ENCODE measurements at places on chromosomes 4 and X. TPM values are rescaled to one million over a fixed set of nuclear protein-coding genes. Genes with fewer than 3 reads are reported as not detected.

GRCh38 chr4:75662626-75663025 is 10.6 kb downstream of the G3BP2 start:
- H3K27ac ChIP-seq, result no peak overlapping the region
- DNase-seq, result no peak
- peaks cover 2% of the 10 kb centered on the region for H3K36me3 ChIP-seq
- H3K4me1 ChIP-seq, result peaks cover 14% of the 10 kb centered on the region

DNA sequence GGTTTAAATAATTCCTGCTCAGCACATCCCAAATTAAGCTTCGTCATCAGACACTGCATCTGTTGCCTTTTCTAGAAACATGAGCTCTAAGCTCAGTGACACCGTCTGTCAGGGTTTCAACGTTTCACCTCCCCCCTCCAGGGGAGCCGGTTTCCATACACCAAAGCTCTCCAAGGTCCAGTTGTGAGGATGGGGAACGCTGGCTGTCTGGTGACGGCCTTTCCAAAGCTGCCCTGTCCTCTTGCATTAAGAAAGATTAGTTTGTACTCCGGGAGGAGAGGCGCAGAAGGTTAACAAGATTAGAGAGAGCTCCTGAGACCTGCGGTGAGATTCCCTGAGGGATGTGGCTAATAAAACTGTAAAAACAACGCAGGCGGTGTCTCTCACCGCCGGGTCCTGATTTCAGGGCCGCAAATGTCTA is 43.2 kb downstream of the ASMT start:
- DNase-seq, result no peak
- H3K27me3 ChIP-seq, result no peaks in the 10 kb centered on the region
- no peak overlapping the region for H3K4me3 ChIP-seq
- H3K4me1 ChIP-seq, result peaks cover 8% of the 10 kb centered on the region

- no peaks in the 10 kb centered on the region for H3K36me3 ChIP-seq
- H3K4me3 ChIP-seq, result no peak overlapping the region
- DNase-seq, result no peak
- no peak overlapping the region for H3K27ac ChIP-seq
Measured at GRCh38 chrX:10352536-10352935, 195.8 kb downstream of the CLCN4 start.

DNA sequence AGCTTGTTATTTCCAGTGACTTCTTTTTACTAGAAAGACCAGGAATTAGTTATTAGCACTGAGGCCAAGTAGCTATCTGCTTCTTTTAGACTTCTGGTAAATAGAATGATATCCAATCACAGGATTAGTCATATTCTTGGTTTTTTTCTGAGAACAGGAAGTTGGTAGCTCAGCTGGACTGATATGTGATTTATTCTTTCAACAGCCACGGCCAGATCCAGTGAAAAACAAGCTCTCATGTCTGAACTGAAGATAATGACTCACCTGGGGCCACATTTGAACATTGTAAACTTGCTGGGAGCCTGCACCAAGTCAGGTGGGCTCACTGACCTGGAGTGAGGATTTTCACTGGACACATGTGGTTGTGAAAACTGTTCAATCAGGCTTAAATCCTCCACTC is 48.6 kb downstream of the PDGFRA start:
- H3K4me1 ChIP-seq, result peaks cover 45% of the 10 kb centered on the region
- no peaks in the 10 kb centered on the region for H3K36me3 ChIP-seq
- peak overlapping the region; percentile 5 for H3K27ac ChIP-seq
- peaks cover 13% of the 10 kb centered on the region for H3K27me3 ChIP-seq
- peak; percentile 92 for DNase-seq
- no peak overlapping the region for H3K4me3 ChIP-seq

DNA sequence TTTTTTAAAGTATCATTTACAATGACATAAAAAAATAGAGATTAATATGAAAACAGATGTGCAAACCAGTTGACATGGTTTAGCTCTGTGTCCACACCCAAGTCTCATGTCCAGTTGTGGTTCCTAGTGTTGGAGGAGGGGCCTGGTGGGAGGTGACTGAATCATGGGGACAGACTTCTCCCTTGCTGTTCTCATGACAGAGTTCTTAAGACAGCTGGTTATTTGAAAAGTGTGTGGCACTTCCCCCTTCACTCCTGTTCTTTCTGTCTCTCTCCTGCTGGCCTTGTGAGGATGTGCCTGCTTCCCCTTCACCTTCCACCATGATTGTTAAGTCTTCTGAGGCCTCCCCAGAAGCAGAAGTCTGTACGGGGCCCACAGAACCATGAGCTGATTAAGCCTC is 23.8 kb downstream of the CNOT6L start:
- H3K36me3 ChIP-seq, result no peaks in the 10 kb centered on the region
- H3K4me1 ChIP-seq, result peaks cover 2% of the 10 kb centered on the region
- DNase-seq, result no peak
- no peak overlapping the region for H3K4me3 ChIP-seq
- H3K27ac ChIP-seq, result no peak overlapping the region

- no peak for DNase-seq
- no peak overlapping the region for H3K4me3 ChIP-seq
- H3K27ac ChIP-seq, result no peak overlapping the region
- no peaks in the 10 kb centered on the region for H3K36me3 ChIP-seq
Measured at GRCh38 chr4:113537203-113537602, 224.3 kb downstream of the CAMK2D start.

DNA sequence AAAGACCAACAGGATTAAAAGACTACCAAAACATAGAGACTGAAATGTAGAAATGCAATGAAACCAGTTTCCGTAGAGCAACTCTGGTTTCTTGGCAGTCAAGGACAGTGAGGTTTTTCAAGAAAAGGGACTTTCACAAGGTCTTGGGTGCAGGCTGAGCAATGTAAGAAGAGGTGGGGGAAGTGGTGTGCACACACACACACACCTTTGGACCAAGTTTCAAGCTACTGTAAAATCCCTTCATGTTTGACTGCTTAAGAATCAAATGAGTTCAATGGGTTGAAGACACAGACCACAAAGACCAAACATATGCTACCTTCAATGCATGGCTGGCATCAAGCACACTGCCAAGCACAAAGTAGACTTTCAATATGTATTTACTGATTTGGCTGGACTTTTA is 17.8 kb upstream of the MCF2 start:
- no peak overlapping the region for H3K4me3 ChIP-seq
- no peaks in the 10 kb centered on the region for H3K36me3 ChIP-seq
- H3K27me3 ChIP-seq, result no peaks in the 10 kb centered on the region
- H3K27ac ChIP-seq, result no peak overlapping the region
- DNase-seq, result no peak

DNA sequence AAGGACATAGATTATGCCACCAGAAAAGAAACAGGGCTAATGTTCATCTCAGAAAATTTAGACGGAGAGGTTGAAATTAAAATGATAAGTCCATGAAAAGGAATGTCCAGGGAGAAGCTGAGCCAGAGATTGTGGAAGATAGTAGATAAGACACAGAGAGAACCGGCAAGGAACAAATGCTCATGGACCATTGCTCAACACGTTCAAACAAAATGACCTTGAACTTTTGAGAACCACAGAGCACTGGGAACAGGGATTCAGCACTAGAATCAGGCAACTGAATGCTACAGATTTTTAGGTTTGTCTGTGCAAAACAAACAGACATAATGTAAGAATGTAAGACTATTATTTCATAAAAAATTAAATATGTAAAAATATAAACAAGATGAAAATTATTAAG is 206.3 kb downstream of the PDGFC start:
- no peak overlapping the region for H3K27ac ChIP-seq
- DNase-seq, result no peak
- H3K27me3 ChIP-seq, result no peaks in the 10 kb centered on the region
- H3K4me3 ChIP-seq, result no peak overlapping the region

- no peak overlapping the region for H3K27ac ChIP-seq
- no peak overlapping the region for H3K4me3 ChIP-seq
- no peaks in the 10 kb centered on the region for H3K36me3 ChIP-seq
- no peaks in the 10 kb centered on the region for H3K4me1 ChIP-seq
- no peak for DNase-seq
Measured at GRCh38 chr4:124265701-124266100, 446.8 kb downstream of the ANKRD50 start.

GRCh38 chr4:137660211-137660610 is 127.9 kb upstream of the PCDH18 start:
- no peaks in the 10 kb centered on the region for H3K27me3 ChIP-seq
- peaks cover 11% of the 10 kb centered on the region for H3K4me1 ChIP-seq
- DNase-seq, result no peak
- H3K4me3 ChIP-seq, result no peak overlapping the region

DNA sequence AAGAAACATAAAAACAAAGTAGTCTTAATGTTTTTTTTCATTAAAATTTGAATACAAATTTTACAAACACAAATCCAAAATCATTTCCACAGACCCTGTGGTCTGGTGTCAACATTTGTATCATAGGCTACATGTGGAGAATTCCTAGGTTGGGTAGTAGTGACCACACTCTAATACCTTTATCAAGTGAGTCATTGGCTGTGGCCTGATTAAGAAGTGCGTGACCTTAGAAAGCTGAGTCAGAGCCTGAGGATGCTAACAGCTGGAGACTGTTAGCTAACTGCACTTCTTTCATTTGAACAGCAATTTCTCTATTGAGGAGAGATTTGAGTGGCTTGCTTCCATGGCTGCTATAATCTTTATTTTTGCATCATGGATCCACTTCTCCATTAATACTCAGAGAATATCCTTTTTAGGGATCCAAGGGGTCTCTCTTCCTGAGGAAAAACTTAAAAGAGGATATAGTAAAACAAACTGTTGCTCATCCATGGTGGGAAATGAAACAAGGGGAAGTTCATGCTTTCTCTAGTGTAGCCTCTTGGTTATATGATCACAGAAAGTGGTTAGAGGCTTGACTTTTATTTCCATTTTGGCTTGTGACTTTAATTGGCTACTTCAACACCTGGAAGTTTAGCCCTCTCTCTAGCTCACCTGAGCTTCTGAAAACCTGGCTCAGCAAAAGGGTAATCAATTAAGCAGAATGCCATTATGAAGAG is 335.8 kb downstream of the PABPC4L start:
- H3K36me3 ChIP-seq, result no peaks in the 10 kb centered on the region
- no peaks in the 10 kb centered on the region for H3K27me3 ChIP-seq
- H3K27ac ChIP-seq, result no peak overlapping the region
- H3K4me3 ChIP-seq, result no peak overlapping the region
- peak; percentile 58 for DNase-seq

GRCh38 chrX:13008851-13009250 is 33.9 kb downstream of the TMSB4X start:
- H3K4me1 ChIP-seq, result no peaks in the 10 kb centered on the region
- no peak overlapping the region for H3K4me3 ChIP-seq
- no peak for DNase-seq
- H3K27ac ChIP-seq, result no peak overlapping the region
- no peaks in the 10 kb centered on the region for H3K36me3 ChIP-seq

- H3K4me3 ChIP-seq, result no peak overlapping the region
- H3K36me3 ChIP-seq, result no peaks in the 10 kb centered on the region
- H3K27me3 ChIP-seq, result no peaks in the 10 kb centered on the region
- H3K4me1 ChIP-seq, result no peaks in the 10 kb centered on the region
Measured at GRCh38 chrX:1274786-1275185, 6.2 kb downstream of the CSF2RA start.

- H3K27me3 ChIP-seq, result no peaks in the 10 kb centered on the region
- H3K4me1 ChIP-seq, result no peaks in the 10 kb centered on the region
Measured at GRCh38 chrX:122703762-122704161, 480.3 kb upstream of the GRIA3 start.

- no peak overlapping the region for H3K27ac ChIP-seq
- H3K4me1 ChIP-seq, result no peaks in the 10 kb centered on the region
- no peaks in the 10 kb centered on the region for H3K36me3 ChIP-seq
- no peak for DNase-seq
- H3K27me3 ChIP-seq, result peaks cover 4% of the 10 kb centered on the region
Measured at GRCh38 chr4:55578341-55579010, 13.6 kb downstream of the PDCL2 start.

DNA sequence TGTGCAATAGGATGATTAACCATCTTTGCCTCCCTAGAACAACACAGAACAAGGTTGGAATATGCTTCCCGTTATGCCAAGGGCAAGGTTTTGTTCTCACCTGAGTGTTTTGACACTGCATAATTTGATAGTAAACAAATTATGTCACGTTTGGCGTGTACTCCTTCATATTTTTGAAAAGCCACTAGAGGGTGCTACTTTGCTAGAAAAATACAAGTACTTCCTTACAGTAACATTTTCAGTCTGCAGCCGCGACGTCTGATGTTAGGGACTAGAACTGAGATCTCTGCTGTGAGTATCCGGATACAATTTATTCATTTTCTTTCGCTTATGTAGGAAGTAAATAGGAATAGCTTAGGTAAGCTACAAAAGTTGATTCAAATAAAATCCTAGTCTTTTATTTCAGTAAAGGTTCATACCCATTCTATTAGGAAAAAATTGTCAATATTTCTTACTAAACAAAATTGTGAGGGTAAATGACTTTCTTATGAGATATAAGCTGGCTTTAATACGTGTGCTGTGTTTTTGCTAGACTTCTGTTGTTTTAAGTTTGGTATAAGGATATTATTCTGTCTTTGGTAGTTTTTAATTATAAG is 181.1 kb upstream of the WDFY3 start:
- peak; percentile 66 for DNase-seq
- peaks cover 12% of the 10 kb centered on the region for H3K27me3 ChIP-seq
- no peak overlapping the region for H3K4me3 ChIP-seq

- no peak overlapping the region for H3K4me3 ChIP-seq
- DNase-seq, result no peak
- H3K27me3 ChIP-seq, result no peaks in the 10 kb centered on the region
- H3K4me1 ChIP-seq, result peaks cover 20% of the 10 kb centered on the region
- H3K27ac ChIP-seq, result no peak overlapping the region
Measured at GRCh38 chr4:168614281-168615057, 117.6 kb downstream of the PALLD start.

DNA sequence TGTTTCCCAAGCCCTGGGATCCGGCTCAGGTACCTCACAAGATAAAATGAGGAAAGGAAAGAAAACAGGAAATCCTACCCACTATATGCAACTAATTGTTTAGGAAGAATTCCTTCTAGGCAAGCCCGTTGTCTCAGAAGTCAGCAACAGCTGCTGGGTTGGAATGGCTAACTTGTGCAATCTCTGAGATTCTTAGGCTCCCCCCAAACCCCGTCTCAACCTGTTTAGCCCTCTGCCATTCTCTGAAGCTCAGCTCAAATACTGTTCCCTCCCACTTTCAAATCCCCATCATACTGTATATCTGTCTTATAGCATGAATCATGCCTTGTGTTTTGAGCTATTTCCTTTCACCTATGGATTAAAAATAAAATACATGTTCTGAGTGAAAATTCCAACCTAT is 28.9 kb downstream of the STARD8 start:
- DNase-seq, result no peak
- no peaks in the 10 kb centered on the region for H3K36me3 ChIP-seq

GRCh38 chr4:23483320-23483960 is 406.4 kb downstream of the PPARGC1A start:
- no peak overlapping the region for H3K27ac ChIP-seq
- H3K4me1 ChIP-seq, result no peaks in the 10 kb centered on the region
- H3K27me3 ChIP-seq, result no peaks in the 10 kb centered on the region
- DNase-seq, result no peak

GRCh38 chr4:22676063-22676462 is 16.7 kb upstream of the GBA3 start:
- no peaks in the 10 kb centered on the region for H3K27me3 ChIP-seq
- no peak overlapping the region for H3K27ac ChIP-seq
- no peak for DNase-seq

The FTHL17 gene
- polyA plus RNA-seq, result not detected

The CPE gene
- 2.2 TPM for polyA plus RNA-seq

The DDX60 gene
- polyA plus RNA-seq, result 1.9 TPM

The COX7B2 gene
- not detected for polyA plus RNA-seq

The MGARP gene
- 22.6 TPM for polyA plus RNA-seq

The PDE6B gene
- polyA plus RNA-seq, result 0.77 TPM

The RBMXL3 gene
- not detected for polyA plus RNA-seq

The PNPLA4 gene
- polyA plus RNA-seq, result 13.1 TPM

The IQCM gene
- polyA plus RNA-seq, result not detected

The FOXO4 gene
- 5.6 TPM for polyA plus RNA-seq

The MID2 gene
- polyA plus RNA-seq, result 16.4 TPM

The MMGT1 gene
- 10.4 TPM for polyA plus RNA-seq

The MAGEA2B gene
- polyA plus RNA-seq, result not detected

The TCP11X2 gene
- not detected for polyA plus RNA-seq

The GPR50 gene
- not detected for polyA plus RNA-seq

The FGFBP2 gene
- polyA plus RNA-seq, result not detected
